ENCODE measurements at places on chromosomes 1 and 21. TPM values are rescaled to one million over a fixed set of nuclear protein-coding genes. Genes with fewer than 3 reads are reported as not detected.

DNA sequence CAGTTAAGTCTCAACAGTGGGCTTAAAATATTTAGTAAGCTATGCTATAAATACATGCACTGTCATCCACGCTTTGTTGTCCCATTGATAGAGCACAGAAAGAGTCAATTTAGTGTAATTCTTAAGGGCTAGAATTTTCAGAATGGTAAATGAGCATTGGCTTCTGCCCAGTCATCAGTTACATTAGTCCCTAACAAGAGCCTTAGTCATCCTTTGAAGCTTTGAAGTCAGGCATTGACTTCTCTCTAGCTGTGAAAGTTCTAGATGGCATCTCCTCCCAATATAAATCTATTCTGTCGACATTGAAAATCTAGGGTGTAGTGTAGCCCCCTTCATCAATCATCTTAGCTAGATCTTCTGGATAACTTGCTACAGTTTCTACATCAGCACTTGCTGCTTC lies 12.0 kb upstream of the LPGAT1 start:
- peak overlapping the region; percentile 37 for H3K27ac ChIP-seq
- DNase-seq = no peak
- no peak overlapping the region for H3K4me3 ChIP-seq
- H3K27me3 ChIP-seq = no peaks in the 10 kb centered on the region

GRCh38 chr1:57124768-57125446 lies 159.1 kb upstream of the C8B start:
- no peak overlapping the region for H3K27ac ChIP-seq
- H3K36me3 ChIP-seq = no peaks in the 10 kb centered on the region
- H3K27me3 ChIP-seq = no peaks in the 10 kb centered on the region
- DNase-seq = no peak

GRCh38 chr1:228837032-228837431 lies 101.8 kb downstream of the RHOU start:
- no peaks in the 10 kb centered on the region for H3K27me3 ChIP-seq
- H3K4me3 ChIP-seq = no peak overlapping the region
- no peaks in the 10 kb centered on the region for H3K36me3 ChIP-seq
- DNase-seq = no peak
- H3K27ac ChIP-seq = no peak overlapping the region

GRCh38 chr1:148161053-148161901 lies 9.2 kb upstream of the NBPF11 start:
- H3K4me1 ChIP-seq = no peaks in the 10 kb centered on the region
- no peaks in the 10 kb centered on the region for H3K36me3 ChIP-seq
- no peak overlapping the region for H3K4me3 ChIP-seq
- DNase-seq = no peak

DNA sequence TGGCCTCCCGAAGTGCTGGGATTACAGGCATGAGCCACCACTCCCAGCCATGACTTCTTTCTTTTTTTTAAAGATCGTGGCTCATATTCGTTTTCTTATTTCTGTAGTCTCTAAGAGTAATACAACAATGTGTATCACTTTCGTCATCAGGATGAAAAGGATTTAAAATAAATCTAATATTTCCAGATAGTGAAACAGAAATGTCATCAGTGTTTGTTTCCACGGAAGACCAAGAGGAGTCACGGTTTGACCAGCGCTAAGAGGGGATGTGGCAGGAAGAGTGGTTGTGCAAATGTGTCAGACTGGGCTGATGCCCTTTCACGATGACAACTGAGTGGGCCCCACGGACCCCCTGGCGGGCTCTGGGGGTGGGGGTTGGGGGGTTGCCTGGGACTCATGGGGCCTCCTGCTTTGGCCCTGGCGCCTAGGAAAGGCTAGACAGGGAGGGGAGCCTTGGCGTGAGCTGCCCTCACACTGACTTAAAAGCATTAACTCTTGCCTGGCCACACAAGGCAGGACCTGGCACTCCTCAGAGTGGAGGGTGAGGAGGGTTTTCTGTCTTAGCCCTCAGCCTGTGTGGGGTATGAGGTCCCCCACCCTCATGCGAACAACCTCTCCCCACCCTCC lies 8.4 kb downstream of the SOX13 start:
- no peak overlapping the region for H3K4me3 ChIP-seq
- peaks cover 29% of the 10 kb centered on the region for H3K27me3 ChIP-seq
- no peak overlapping the region for H3K27ac ChIP-seq
- no peaks in the 10 kb centered on the region for H3K36me3 ChIP-seq
- H3K4me1 ChIP-seq = no peaks in the 10 kb centered on the region

DNA sequence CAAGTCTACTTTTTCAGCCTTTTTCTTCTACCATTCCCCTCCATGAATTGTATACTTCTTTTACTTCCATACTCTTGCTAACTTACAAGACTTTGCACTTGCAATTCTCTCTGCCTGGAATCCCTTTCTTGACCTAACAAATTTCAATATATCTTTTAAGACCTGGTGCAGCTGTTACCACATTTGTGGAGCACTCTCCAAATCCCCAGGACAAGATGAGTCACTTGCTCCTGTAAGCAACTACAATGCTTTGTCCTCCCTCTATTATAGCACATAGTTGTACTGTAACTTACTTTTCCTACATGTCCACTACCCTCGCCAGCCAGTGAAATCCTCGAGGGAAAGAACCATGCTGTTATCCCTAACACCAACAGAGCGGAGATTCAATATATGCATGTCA lies 43.1 kb downstream of the WARS2 start:
- H3K4me3 ChIP-seq = no peak overlapping the region
- H3K36me3 ChIP-seq = no peaks in the 10 kb centered on the region
- H3K27me3 ChIP-seq = no peaks in the 10 kb centered on the region
- H3K27ac ChIP-seq = no peak overlapping the region

DNA sequence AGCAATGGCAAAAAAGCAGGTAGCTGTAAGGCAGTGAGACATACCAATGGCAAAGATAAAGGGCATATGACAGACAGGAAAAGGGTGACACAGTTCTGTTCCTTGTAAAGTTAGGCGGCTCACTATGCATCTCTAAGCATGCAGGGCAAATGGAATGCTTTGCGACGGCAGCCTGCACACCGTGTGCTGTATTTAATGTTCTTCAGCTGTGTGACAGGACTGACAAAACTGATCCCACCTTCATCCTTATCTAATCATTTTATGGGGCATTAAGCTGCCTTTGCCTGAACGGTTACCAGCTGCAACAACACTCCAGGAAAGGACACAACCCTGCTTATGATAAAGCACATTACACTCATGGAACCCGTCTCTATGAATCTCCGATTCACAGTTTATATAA lies 80.5 kb upstream of the VAV3 start:
- peaks cover 63% of the 10 kb centered on the region for H3K4me1 ChIP-seq
- H3K4me3 ChIP-seq = no peak overlapping the region
- peaks cover 3% of the 10 kb centered on the region for H3K27me3 ChIP-seq

DNA sequence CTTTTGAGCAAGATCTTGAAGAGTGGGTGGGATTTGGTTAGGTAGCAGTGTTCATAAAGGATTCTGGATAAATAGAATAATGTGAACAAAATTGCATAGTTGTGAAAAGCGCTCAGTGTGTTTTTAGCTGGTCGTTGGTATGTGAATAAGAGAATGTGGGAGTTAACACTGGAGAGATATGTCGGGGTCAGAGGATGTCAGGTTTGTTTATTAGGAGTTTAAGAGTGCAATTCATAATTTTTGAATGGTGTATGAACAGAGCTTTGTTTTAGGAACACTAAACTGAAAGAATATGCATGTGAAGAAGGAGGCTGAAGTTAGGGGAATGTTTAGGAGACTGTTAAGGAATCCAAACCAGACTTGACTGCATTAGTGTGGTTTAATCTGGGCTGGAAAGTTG lies 9.4 kb downstream of the USP16 start:
- no peaks in the 10 kb centered on the region for H3K4me1 ChIP-seq
- DNase-seq = no peak
- no peaks in the 10 kb centered on the region for H3K27me3 ChIP-seq
- no peak overlapping the region for H3K27ac ChIP-seq
- no peak overlapping the region for H3K4me3 ChIP-seq

DNA sequence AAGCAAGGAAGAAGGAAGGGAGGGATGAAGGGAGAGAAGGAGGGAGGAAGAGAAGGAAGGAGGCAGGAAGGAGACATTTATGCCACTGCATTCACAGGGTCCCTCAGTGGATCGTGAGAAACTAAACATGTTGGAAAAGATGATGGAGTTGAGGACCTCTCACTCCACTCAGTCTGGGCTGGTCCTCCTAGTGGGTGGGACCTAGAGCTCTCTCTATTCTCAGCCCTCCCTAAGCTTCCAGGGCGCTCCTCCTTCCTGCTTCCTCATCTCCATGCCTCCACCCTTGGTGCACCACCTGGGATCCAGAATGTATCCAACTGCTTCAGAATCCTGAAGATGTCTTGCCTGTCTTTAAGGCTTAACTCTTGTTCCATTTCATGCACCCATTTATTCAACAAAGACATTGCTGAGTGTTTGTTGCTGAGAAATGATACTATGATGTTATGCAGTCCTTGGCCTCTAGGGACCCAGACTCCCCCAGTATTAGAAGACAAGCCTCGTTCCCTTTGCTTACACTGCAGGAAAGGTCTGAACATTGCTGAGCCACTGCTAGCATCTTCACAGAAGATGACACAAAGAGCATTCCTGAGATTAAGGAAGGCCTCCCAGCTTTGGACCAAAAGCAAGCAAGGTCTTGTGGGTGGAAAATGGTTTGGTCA lies 88.5 kb downstream of the BEND5 start:
- no peak overlapping the region for H3K4me3 ChIP-seq
- peaks cover 2% of the 10 kb centered on the region for H3K27me3 ChIP-seq
- H3K27ac ChIP-seq = no peak overlapping the region
- no peaks in the 10 kb centered on the region for H3K4me1 ChIP-seq
- H3K36me3 ChIP-seq = no peaks in the 10 kb centered on the region

GRCh38 chr1:24391882-24392603 lies 21.5 kb downstream of the STPG1 start:
- H3K4me1 ChIP-seq = peaks cover 22% of the 10 kb centered on the region
- peak; percentile 57 for DNase-seq
- H3K36me3 ChIP-seq = no peaks in the 10 kb centered on the region
- no peak overlapping the region for H3K4me3 ChIP-seq

GRCh38 chr1:21574466-21575151 lies 65.4 kb downstream of the ALPL start:
- no peaks in the 10 kb centered on the region for H3K27me3 ChIP-seq
- no peak overlapping the region for H3K27ac ChIP-seq
- no peaks in the 10 kb centered on the region for H3K4me1 ChIP-seq
- no peaks in the 10 kb centered on the region for H3K36me3 ChIP-seq
- no peak for DNase-seq
- no peak overlapping the region for H3K4me3 ChIP-seq

DNA sequence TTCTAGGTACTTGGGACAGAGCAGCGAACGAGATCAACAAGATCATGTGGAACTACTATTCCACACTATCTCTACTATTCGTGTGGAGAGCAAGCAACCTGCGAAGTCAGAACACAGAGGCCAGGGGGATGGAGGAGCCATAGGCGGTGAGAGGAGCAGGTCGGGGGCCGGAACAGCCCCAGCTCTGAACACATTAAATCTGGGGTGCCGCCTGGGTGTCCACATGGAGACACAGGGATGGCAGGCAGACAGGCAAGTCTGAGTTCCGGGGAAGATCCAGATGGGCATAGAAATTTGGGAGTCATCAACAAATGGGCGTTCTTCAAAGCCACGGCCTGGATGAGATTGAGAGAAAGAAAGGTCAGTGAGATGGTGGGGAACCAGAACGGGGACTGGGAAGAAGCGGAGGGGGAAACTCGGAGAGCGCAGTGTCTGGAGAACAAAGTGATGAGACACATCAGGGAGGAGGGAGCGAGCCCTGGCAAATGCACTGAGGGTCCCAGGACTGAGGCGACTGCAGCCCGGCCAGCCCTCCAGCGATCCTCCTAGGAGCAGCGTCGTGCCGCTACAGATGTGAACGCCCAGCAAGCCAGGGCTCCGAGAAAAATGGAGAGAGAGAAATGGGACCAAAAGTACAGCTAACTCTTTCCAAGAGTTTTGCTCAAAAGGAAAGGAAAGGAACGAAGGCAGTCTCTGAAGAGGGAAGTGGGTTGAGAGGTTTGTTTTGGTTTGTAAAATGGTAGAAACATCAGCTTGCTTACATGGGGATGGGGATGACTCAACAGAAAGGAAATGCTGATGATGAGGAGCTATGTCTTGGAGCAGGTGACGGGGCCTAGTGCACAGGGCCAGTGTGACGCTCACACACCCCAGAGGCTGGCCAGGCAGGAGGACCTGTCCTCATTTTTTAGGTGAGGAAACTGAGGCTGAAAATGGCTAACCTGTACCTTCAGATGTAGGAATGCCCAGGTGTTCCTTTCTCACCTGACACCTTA lies 84.5 kb downstream of the GLIS1 start:
- H3K36me3 ChIP-seq = no peaks in the 10 kb centered on the region
- no peak overlapping the region for H3K4me3 ChIP-seq
- no peak for DNase-seq
- no peak overlapping the region for H3K27ac ChIP-seq

- H3K4me1 ChIP-seq = no peaks in the 10 kb centered on the region
- H3K36me3 ChIP-seq = no peaks in the 10 kb centered on the region
- no peaks in the 10 kb centered on the region for H3K27me3 ChIP-seq
- H3K4me3 ChIP-seq = no peak overlapping the region
- DNase-seq = no peak
- no peak overlapping the region for H3K27ac ChIP-seq
These were observed 14.1 kb upstream of the KLHDC7A start for GRCh38 chr1:18466676-18467075.

GRCh38 chr21:45073301-45074047 lies 906 bp upstream of the ADARB1 start:
- H3K4me3 ChIP-seq = peak overlapping the region; percentile 57
- H3K36me3 ChIP-seq = no peaks in the 10 kb centered on the region
- DNase-seq = no peak

DNA sequence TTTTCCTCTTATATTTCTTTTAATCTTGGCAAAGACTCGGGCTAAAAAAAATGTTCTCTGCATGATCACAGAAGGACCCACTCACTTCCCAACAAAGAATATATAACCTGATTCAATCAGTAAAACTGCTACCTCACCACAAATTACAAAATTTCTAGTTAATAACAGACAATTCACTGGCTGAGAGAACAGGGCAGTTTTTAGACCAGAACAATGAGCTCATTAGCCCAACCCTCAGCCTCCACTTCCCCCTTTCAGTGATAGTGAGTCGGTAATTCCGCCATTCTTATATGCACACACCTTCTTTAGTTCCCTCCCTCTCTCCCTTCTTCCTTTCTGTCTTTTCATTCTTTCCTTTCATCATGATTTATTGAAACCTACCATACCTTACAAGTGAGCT lies 8.9 kb downstream of the SIPA1L2 start:
- DNase-seq = no peak
- no peaks in the 10 kb centered on the region for H3K4me1 ChIP-seq
- H3K27ac ChIP-seq = no peak overlapping the region
- H3K4me3 ChIP-seq = no peak overlapping the region
- H3K36me3 ChIP-seq = no peaks in the 10 kb centered on the region

- H3K4me1 ChIP-seq = no peaks in the 10 kb centered on the region
- H3K27me3 ChIP-seq = no peaks in the 10 kb centered on the region
- no peak for DNase-seq
- no peak overlapping the region for H3K27ac ChIP-seq
- H3K4me3 ChIP-seq = no peak overlapping the region
- peaks cover 13% of the 10 kb centered on the region for H3K36me3 ChIP-seq
These were observed 27.3 kb downstream of the ZBTB8OS start for GRCh38 chr1:32622806-32623681.

- H3K27ac ChIP-seq = no peak overlapping the region
- no peak for DNase-seq
- H3K27me3 ChIP-seq = no peaks in the 10 kb centered on the region
- no peak overlapping the region for H3K4me3 ChIP-seq
- no peaks in the 10 kb centered on the region for H3K4me1 ChIP-seq
- H3K36me3 ChIP-seq = no peaks in the 10 kb centered on the region
These were observed 82.6 kb upstream of the EXO1 start for GRCh38 chr1:241765390-241765789.

Gene LENEP
- 1.3 TPM for total RNA-seq

Gene KRTAP10-11
- not detected for total RNA-seq

Gene OR2T33
- total RNA-seq = not detected

Gene DENND2D
- 222 TPM for total RNA-seq

Gene OTUD7B
- total RNA-seq = 9.7 TPM

Gene KRTAP21-2
- total RNA-seq = not detected

Gene RNF223
- not detected for total RNA-seq

Gene PPFIA4
- 1.6 TPM for total RNA-seq

Measured in T-cell (primary cell).